ENCODE measurements at places on chromosomes 13 and 19. TPM values are rescaled to one million over a fixed set of nuclear protein-coding genes. Genes with fewer than 3 reads are reported as not detected.

The ZNF285 gene
- total RNA-seq, result 1.4 TPM

The KLHL1 gene
- 0.14 TPM for total RNA-seq

The TUBB4A gene
- total RNA-seq, result not detected

The ZNF665 gene
- 1.7 TPM for total RNA-seq

The ONECUT3 gene
- not detected for total RNA-seq

The NANOS3 gene
- total RNA-seq, result not detected

The CCL25 gene
- total RNA-seq, result 5.1 TPM

The PLA2G4C gene
- 6.2 TPM for total RNA-seq

The CLEC17A gene
- not detected for total RNA-seq

DNA sequence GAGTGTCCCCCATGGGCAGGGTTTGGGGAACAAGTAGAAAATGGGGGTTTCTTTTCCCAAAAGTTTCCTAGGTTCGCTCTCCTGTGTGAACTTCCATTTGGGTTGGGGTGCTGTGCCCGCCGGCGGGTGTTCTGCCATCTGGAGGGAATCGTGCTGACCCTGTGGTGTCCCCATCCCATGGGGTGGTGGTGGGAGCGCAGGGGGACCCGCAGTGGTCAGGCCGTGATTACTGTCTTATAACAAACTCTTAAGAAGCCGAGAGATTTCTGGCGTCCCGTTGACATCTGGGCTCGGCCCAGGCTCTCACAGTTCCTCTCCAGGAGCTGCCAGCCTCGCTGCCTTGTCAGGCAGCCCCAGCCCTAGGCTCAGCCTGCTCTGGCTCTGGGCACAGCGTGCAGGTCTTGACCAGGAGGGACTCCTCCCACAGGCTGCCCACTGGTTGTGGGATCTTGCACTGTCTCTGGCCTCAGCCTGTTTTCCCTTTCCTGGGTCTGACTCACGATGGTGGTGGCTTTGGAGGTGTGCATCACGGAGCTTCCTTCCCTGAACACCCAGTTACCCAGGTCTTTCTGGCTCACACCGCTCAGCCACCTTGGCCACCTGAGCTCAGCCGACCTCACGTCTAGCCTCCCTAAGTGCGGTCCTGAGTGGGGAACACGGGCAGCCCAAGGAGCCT is 34.5 kb downstream of the PLEKHJ1 start:
- no peak for DNase-seq

- DNase-seq, result no peak
These were observed 428.5 kb downstream of the IRS2 start for GRCh38 chr13:109357751-109358471.

- DNase-seq, result no peak
These were observed 210.6 kb upstream of the NBEA start for GRCh38 chr13:34731486-34731885.

GRCh38 chr19:28956421-28956820 is 256.5 kb downstream of the UQCRFS1 start:
- no peak for DNase-seq

GRCh38 chr19:19542507-19542906 is 4.4 kb downstream of the CILP2 start:
- DNase-seq, result no peak

DNA sequence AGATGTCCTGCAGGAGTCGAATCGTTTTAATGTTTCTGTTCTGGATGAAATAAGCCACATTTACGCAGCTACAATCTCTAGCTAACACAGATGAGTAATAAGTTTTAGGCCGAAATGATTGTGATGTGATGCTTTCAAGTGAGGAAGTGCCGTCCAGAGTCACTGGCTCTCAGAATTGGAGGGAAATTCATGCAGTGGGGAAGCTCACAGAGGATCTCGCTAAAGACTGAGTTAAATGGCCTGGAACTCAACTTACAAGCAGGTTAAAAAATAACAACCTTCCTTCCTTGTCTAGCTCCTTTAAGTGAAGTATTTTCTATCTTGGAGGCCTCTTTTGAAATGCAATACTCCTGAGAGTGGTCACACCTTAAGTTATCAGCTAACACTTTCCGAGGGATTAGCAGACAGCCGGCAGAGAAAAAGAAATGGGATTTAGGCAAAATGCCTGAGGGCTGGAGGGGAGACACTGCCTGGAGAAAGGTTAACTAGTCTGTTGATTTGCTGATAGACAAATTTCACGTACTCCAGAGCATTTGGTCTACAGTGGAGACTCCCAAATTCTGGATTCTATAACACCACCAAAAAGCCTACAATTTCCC is 74.2 kb downstream of the IRS2 start:
- DNase-seq, result no peak

- DNase-seq, result no peak
These were observed 2.1 kb downstream of the TRIM13 start for GRCh38 chr13:49998714-49999624.

GRCh38 chr13:79194727-79195126 is 211.3 kb downstream of the RBM26 start:
- DNase-seq, result no peak

GRCh38 chr19:40530091-40530901 is 46.4 kb upstream of the SHKBP1 start:
- DNase-seq, result peak; percentile 76

DNA sequence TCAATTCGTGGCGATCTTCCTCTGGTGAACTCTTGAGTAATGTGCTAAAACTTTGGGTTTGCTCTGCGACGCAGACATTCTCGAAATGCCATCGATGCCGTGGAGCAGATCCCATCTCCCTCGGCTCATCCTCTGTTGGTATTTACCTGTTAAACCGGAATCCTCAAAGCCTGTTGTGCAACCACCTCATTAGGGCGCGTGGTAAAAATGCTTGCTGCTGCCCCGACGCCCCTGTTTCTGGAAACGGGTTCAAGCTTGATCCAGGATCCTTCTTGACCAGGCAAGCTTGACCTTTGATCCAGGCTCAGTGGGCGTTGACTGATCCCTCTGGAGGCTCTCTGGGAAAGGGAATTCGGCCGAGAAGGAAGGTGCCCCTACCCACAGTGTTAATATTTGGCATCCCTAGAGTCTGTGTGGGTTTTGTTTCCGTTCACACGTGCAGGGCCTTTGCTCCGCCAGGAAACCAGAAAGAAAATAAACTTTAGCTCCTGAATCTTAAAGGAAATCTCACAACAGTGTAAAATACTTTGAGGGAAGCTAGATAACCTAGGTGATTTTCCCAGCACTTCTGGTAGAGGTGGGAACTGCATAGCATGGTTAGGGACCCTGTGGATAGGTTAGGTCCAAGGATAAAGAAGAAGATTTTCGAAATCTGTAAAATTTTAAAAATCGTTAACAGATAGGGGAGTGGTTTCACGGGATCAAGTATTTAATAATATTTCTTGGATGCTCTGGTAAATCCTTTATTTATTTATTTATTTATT is 1.1 kb downstream of the LSM14A start:
- DNase-seq, result peak; percentile 73

GRCh38 chr13:95251641-95252040 is 49.6 kb downstream of the ABCC4 start:
- no peak for DNase-seq

GRCh38 chr19:46631481-46631880 is 4.5 kb downstream of the GNG8 start:
- DNase-seq, result no peak

- DNase-seq, result no peak
These were observed 11.6 kb upstream of the RETN start for GRCh38 chr19:7657131-7657751.

DNA sequence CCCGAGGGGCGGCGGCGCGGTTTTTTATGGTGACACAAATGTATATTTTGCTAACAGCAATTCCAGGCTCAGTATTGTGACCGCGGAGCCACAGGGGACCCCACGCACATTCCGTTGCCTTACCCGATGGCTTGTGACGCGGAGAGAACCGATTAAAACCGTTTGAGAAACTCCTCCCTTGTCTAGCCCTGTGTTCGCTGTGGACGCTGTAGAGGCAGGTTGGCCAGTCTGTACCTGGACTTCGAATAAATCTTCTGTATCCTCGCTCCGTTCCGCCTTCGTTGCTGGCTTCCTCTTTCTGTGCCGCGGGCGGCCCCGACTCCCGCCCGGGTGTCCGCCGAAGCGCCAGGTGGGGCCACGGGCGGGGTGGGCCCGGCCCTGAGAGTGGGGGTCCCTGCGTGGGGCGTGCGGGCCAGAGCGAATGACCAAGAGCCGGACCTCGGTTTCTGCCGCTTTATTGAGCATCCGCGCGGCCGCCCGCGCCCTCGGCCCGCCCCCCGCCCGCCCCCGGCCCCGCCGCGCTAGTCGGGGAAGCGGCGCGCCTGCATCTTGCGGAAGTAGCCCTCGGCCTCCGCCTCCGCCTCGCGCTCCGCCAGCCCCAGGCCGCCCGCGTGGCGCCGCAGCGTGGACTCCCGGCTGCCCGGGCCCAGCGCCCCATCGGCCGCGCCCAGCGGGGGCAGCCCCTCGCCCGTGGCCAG is 9.6 kb downstream of the PLPPR3 start:
- DNase-seq, result no peak

GRCh38 chr13:30266756-30267155 is 40.6 kb downstream of the KATNAL1 start:
- DNase-seq, result no peak

GRCh38 chr19:3013263-3013725 is 15.8 kb downstream of the TLE2 start:
- DNase-seq, result peak; percentile 47

- DNase-seq, result peak; percentile 67
These were observed 140.2 kb downstream of the ZNF536 start for GRCh38 chr19:30512176-30513081.

DNA sequence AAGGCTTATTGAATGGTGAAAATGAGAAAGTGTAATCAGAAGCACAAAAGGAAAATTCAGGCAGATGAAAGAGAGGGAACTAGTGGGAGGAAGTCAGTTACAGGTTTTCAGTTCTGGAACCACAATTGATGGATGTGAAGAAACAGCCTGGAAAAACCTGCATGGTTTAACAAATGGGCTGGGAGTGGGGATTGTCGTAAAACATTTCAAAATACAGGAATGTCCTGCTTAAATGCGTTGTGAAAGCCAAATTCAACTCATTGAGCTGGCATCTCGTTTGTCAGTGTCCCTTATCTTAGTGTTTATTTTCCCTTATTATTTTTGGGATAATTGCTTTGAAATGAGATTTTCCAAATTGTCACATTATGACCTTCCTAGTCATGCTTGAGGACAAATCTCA is 106.5 kb upstream of the RFC3 start:
- DNase-seq, result no peak

- DNase-seq, result no peak
These were observed 69.7 kb upstream of the GPR183 start for GRCh38 chr13:99376924-99377323.

DNA sequence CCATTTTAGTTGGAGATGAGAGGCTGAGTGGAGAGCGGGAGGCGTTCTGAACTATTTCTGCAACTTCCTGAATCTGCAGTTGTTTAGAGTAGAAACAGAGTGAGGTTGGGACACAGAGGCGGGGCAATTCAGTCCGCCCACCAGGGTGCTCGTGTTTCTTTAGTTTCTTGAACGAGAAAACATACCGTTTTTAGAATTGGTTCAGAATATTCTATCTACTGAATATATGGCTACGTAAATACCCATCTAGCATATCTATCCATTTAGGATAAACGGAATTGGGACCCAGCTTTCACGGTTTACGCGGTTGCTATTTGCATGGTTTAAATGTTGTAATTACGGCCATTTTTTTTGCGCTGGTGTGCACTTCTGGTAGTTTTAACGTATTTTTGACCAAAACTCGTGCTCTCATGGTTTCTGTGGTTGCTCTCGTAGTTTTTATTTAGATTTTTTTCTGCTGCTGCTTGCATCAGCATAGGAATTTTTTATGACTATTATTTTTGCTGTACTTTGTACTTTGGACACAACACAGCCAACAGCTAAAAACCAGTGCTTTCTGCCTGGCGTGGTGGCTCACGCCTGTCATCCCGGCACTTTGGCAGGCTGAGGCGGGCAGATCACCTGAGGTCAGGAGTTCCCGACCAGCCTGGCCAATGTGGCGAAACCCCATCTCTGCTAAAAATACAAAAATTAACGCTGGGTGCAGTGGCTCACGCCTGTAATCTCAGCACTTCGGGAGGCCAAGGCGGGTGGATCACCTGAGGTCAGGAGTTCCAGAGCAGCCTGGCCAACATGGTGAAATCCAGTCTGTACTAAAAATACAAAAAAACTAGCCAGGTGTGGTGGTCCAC is 32.7 kb downstream of the TIMM13 start:
- no peak for DNase-seq

- DNase-seq, result no peak
These were observed 44.3 kb upstream of the F7 start for GRCh38 chr13:113061271-113061625.

DNA sequence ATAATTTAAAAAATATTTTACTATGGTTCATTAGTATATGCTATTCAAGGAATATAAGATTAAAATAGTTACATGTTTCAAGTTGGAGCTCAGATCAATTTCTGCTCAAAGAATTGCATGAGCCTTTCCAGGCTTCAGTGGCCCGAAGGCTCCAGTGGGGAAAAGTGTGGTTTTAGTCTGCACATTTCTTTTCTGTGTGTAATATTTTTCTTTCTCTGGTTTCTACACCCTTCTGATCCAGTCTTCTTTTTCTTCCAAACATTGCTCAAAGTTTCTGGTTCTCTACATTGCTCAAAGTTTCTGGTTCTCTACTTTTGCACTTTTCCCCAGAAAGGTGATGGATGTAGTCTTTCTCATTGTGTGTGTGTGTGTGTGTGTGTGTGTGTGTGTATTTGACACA is 64.7 kb upstream of the OXGR1 start:
- no peak for DNase-seq

DNA sequence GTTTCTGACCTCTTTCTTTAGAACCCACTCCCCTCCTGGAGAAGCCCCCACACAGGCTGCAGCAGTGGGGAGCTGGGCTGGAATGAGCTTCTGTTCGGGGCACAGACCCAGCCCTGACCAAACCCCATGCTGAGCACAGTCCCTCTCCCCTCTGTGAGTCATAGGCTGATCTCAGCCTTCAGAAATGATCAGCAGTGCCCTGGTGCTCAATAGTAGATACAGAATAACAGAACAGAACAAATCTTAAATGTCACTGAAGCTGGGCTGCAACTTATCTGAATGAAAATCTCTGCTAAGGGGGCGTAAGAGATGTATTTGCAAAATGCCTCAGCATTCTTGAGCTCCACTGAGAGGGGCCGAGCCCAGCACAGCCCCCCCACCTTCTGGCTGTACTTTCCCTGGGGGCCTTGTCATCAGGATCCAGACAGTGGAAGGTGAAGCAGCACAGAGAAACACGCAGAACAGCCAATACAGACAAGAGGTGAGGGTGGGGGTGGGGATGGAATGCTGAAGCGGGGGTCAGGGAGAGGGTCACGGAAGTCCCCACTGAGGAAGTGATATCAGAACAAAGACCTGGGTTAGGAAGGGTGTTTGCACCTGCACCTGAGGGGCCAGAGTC is 9.9 kb downstream of the ZNF665 start:
- DNase-seq, result no peak

GRCh38 chr13:32984857-32985626 is 31.2 kb upstream of the KL start:
- peak; percentile 21 for DNase-seq

- DNase-seq, result peak; percentile 69
These were observed 710 bp upstream of the BTBD2 start for GRCh38 chr19:2016041-2016807.

DNA sequence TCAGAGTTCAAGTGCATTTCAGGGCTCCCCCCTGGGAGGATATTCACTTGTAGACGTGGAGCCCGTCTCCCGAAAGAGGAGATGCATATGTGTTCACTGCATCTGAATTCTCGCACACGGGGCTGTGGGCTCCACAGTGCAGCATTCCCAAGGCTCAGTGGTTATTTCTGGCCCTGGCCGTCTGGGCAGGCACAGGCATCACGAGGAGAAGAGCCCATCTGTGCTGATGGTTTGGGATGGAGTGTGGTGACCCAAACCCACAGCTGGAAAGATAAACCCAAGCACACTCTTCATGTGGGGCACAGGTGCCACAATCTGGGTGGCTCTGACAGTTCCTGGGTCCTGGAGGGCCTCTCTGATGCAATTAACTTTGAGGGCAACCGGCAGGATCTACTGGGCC is 242.1 kb downstream of the TSHZ3 start:
- no peak for DNase-seq

- DNase-seq, result no peak
These were observed 1.6 kb downstream of the ADAMTS10 start for GRCh38 chr19:8608941-8609278.
